GM23248 (cell line): ENCODE measurements at places on chromosomes 4 and X. TPM values are rescaled to one million over a fixed set of nuclear protein-coding genes. Genes with fewer than 3 reads are reported as not detected.
A peak's percentile ranks its signal among the peaks of the same experiment; 100 is the strongest.

DNA sequence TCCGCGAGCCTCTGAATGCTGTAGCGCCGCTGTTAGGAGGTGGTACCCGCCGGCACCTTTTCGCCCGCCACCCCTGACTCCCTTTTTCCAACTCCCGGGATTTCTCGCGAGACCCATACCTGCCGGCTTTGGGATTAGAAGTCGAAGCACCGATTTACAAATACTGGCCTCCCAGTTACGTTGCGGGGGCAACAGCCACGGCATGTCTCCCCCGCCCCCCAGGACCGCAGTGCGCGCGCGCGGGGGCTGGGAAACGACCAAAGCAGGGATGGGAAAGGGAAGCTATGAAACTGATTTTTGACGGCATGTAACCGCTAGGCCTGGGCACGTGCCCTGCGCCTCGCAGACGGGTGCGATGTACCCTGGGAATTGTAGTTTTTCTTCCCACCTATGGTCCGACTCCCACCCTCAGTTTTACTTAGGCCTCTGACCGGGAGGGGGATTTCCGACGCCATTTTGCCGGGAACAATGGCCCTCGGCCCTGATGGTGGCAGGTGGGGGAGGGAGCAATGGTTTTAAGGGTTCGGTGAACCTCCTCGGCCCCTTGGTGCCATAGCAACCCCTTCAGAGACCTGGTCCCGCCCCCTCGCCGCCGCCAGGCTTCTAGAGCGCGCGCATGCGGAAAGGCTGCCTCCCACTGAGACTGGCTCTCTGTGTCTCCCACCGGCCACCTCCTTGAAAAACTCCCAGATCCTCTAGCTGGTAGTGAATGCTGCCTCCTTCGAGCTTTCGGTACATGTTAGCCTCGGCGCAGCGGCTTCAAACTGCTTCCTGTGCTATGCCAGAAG lies 772 bp upstream of the WNK3 start:
- H3K36me3 ChIP-seq = no peaks in the 10 kb centered on the region
- no peaks in the 10 kb centered on the region for H3K27me3 ChIP-seq
- no peaks in the 10 kb centered on the region for H3K4me1 ChIP-seq
- no peak overlapping the region for H3K27ac ChIP-seq
- H3K4me3 ChIP-seq = peak overlapping the region; percentile 71

Gene SSX2
- not detected in 2 replicates for total RNA-seq

Gene CHRDL1
- not detected in 2 replicates for total RNA-seq

DNA sequence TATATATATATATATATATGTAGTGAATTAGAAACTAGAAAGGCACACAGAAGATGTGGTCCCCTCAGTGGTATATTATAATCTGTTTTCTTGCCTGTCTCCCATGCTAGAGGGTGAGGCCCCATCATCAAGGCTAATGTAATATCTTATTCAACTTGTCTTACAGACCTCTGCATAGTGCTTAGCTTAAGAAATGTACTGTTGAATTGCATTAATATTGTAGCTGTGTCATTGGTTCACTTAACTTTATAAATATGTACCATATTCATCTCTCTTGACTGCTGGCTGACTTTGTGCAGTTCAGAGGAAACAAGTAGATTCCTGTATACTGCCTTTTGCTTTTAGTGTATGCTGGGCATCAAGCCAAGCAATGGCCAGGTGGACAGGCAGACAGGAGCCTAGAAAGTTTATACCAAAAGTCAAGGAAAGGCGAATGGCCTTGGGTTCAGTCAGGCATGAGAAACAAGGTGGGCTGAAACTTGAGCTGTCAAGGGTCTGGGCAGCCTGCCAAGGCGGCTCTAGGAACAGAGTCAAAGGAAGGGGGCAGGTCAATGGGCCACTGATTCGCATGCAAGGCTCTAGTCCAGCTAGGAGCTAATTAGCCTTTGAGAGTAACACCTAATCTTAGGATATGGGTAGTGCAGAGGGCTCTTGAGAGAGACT lies 78.8 kb upstream of the LEF1 start:
- DNase-seq = no peak
- H3K36me3 ChIP-seq = no peaks in the 10 kb centered on the region
- H3K27ac ChIP-seq = no peak overlapping the region
- H3K4me3 ChIP-seq = no peak overlapping the region
- no peaks in the 10 kb centered on the region; the same call in 1 of the 2 replicates for H3K27me3 ChIP-seq
- no peaks in the 10 kb centered on the region for H3K4me1 ChIP-seq

DNA sequence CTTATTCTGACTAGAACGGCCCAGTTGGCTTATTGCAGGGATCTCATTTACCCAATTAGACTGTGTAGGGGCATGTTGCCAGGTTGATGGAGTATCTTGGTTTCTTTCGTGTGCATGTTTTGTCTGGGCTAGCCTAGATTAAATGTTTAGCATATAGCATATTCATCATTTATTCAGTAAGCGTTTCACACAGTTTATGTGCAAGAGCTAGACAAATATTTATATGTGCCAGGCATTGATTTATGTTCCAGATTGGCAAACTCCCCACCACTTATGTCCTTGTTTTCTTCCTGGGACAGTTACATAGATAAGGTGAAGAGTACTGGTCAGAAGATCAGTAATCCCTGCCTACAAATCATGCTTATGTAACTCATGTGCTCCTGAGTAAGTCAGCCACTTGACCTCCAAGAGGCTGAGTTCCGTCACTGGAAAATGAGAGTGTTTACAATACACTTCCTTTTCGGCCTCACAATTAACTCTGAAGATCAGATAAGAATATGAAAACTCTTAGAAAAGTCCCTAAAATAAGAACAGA lies 57.2 kb downstream of the RUFY3 start:
- H3K27ac ChIP-seq = no peak overlapping the region
- H3K36me3 ChIP-seq = peaks cover 29% of the 10 kb centered on the region
- DNase-seq = no peak
- no peak overlapping the region for H3K4me3 ChIP-seq
- H3K4me1 ChIP-seq = no peaks in the 10 kb centered on the region

GRCh38 chr4:101970547-101971155 lies 180.1 kb downstream of the BANK1 start:
- H3K4me3 ChIP-seq = no peak overlapping the region
- H3K27me3 ChIP-seq = no peaks in the 10 kb centered on the region
- peaks cover 5% of the 10 kb centered on the region for H3K4me1 ChIP-seq
- no peak overlapping the region for H3K27ac ChIP-seq

- peak; percentile 22 for DNase-seq
- H3K27me3 ChIP-seq = no peaks in the 10 kb centered on the region
- peaks cover 13% of the 10 kb centered on the region for H3K4me1 ChIP-seq
- no peak overlapping the region for H3K4me3 ChIP-seq
- peaks cover 41% of the 10 kb centered on the region for H3K36me3 ChIP-seq
Observed at GRCh38 chrX:41350976-41351569, 17.1 kb downstream of the DDX3X start.

Gene CCNB3
- total RNA-seq = not detected in 2 replicates

- H3K36me3 ChIP-seq = no peaks in the 10 kb centered on the region
- DNase-seq = peak; percentile 14
- H3K27me3 ChIP-seq = no peaks in the 10 kb centered on the region
- H3K27ac ChIP-seq = no peak overlapping the region
Observed at GRCh38 chrX:71103110-71103983, 3.2 kb downstream of the CXorf65 start.

GRCh38 chrX:149275836-149276235 lies 229.3 kb downstream of the IDS start:
- no peaks in the 10 kb centered on the region for H3K4me1 ChIP-seq
- H3K27me3 ChIP-seq = no peaks in the 10 kb centered on the region
- no peak for DNase-seq
- H3K36me3 ChIP-seq = no peaks in the 10 kb centered on the region
- H3K27ac ChIP-seq = no peak overlapping the region

- H3K27ac ChIP-seq = no peak overlapping the region
- no peak for DNase-seq
- H3K36me3 ChIP-seq = no peaks in the 10 kb centered on the region
Observed at GRCh38 chr4:52856801-52857200, 5.3 kb upstream of the RASL11B start.

GRCh38 chr4:143558286-143558685 lies 44.8 kb downstream of the SMARCA5 start:
- peak; percentile 6 for DNase-seq
- no peaks in the 10 kb centered on the region for H3K27me3 ChIP-seq
- peak overlapping the region; percentile 77 for H3K4me3 ChIP-seq
- H3K27ac ChIP-seq = peak overlapping the region; percentile 56; the same call in 1 of the 2 replicates
- H3K36me3 ChIP-seq = peaks cover 20% of the 10 kb centered on the region

Gene PPP1R2C
- not detected in 2 replicates for total RNA-seq

GRCh38 chr4:48504352-48504751 lies 14.3 kb downstream of the ZAR1 start:
- no peak overlapping the region for H3K27ac ChIP-seq
- DNase-seq = no peak
- H3K4me1 ChIP-seq = no peaks in the 10 kb centered on the region
- H3K4me3 ChIP-seq = no peak overlapping the region
- H3K27me3 ChIP-seq = no peaks in the 10 kb centered on the region
- H3K36me3 ChIP-seq = peaks cover 34% of the 10 kb centered on the region

Gene OTUD5
- 43.4 and 44.9 TPM in 2 replicates for total RNA-seq

Gene ATOH1
- not detected in 2 replicates for total RNA-seq

DNA sequence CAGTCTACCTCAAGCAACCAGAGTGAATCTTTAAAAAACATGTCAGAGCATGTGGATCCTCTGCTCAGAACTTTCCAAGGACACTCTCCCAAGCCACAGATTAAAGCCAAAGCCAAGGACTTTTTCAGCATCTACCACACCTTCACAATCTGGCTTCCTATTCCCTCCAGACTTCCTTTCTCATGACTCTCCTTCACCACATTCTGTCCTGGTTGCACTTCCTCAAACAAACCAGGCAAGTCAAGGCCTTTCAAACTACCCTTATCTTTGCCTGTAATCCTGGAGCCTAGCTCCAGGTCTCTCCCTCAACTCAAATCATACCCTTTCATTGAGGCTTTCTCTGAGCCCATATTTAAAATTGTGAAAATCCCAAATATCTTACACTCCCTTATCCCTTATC lies 191.6 kb upstream of the GALNTL6 start:
- H3K27me3 ChIP-seq = no peaks in the 10 kb centered on the region
- H3K4me3 ChIP-seq = no peak overlapping the region

DNA sequence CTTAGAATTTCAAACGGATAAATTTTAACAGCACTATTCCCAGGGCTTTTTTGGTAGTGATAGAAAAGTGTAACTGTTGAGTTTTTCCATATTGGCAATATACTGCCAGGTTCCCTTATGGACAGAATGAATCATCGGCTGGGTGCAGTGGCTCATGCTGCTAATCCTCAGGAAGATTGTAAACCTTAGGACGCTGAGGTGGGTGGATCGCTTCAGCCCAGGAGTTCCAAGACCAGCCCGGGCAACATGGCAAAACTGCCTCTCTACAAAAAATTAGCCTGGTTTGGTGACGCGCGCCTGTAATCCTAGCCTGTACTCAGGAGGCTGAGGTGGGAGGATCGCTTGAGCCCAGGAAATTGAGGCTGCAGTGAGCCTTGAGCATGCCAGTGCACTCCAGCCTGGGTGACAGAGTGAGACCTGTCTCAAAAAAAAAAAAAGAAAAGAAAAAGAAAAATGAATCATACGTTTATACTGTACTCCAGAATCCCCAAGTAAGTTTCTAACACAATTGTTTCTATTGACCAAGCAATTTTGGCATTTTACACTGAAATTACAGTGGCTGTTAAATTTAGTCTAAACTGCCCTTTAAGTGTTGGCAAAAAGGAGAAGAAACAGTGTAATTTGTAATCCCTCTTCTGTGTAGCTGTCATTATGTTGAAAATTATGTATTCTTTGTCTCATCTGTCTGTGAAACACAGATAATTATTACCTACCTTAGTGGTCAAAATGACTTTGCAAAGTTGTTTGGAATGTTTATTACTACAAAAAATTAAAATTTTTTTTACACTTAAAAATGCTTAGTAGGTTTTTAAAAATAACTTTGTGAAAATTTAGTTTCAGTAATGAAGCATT lies 1.8 kb downstream of the SLC30A9 start:
- H3K36me3 ChIP-seq = no peaks in the 10 kb centered on the region
- H3K27ac ChIP-seq = no peak overlapping the region
- peaks cover 31% of the 10 kb centered on the region for H3K4me1 ChIP-seq

- no peak overlapping the region for H3K4me3 ChIP-seq
- H3K27ac ChIP-seq = no peak overlapping the region
- H3K36me3 ChIP-seq = no peaks in the 10 kb centered on the region
- no peaks in the 10 kb centered on the region for H3K4me1 ChIP-seq
Observed at GRCh38 chr4:10810411-10810810, 125.8 kb upstream of the CLNK start.

GRCh38 chrX:31217084-31217483 lies 145.2 kb upstream of the FTHL17 start:
- no peaks in the 10 kb centered on the region for H3K27me3 ChIP-seq
- no peaks in the 10 kb centered on the region for H3K36me3 ChIP-seq
- no peak overlapping the region for H3K27ac ChIP-seq
- no peak for DNase-seq
- H3K4me1 ChIP-seq = peaks cover 8% of the 10 kb centered on the region; the same call in 1 of the 2 replicates
- H3K4me3 ChIP-seq = no peak overlapping the region

- no peak overlapping the region for H3K4me3 ChIP-seq
- peak overlapping the region; percentile 25; the same call in 1 of the 2 replicates for H3K27ac ChIP-seq
Observed at GRCh38 chr4:38591617-38592337, 72.2 kb upstream of the KLF3 start.

Gene SLC4A4
- total RNA-seq = 8.1 and 11.5 TPM in 2 replicates

- H3K4me3 ChIP-seq = no peak overlapping the region
- DNase-seq = no peak
- no peaks in the 10 kb centered on the region for H3K4me1 ChIP-seq
- H3K36me3 ChIP-seq = no peaks in the 10 kb centered on the region
Observed at GRCh38 chr4:83083925-83084475, 30.5 kb downstream of the PLAC8 start.

GRCh38 chr4:109157205-109157604 lies 145.3 kb downstream of the COL25A1 start:
- H3K4me3 ChIP-seq = no peak overlapping the region
- no peak for DNase-seq
- no peak overlapping the region for H3K27ac ChIP-seq
- H3K4me1 ChIP-seq = no peaks in the 10 kb centered on the region
- no peaks in the 10 kb centered on the region for H3K36me3 ChIP-seq
- no peaks in the 10 kb centered on the region for H3K27me3 ChIP-seq

Gene TNIP2
- 55.2 and 64.6 TPM in 2 replicates for total RNA-seq

Gene MYL5
- total RNA-seq = 14.9 and 21.9 TPM in 2 replicates

Gene SOD3
- total RNA-seq = 3.8 and 8.2 TPM in 2 replicates
